Brain microvascular endothelial cell (primary cell): ENCODE measurements at places on chromosomes 6 and 20.
A peak's percentile ranks its signal among the peaks of the same experiment; 100 is the strongest.

- DNase-seq = no peak
Measured at GRCh38 chr6:1029141-1029540, 282.8 kb upstream of the FOXQ1 start.

GRCh38 chr6:163148451-163149278, 265.9 kb upstream of the QKI start:
- DNase-seq = no peak

DNA sequence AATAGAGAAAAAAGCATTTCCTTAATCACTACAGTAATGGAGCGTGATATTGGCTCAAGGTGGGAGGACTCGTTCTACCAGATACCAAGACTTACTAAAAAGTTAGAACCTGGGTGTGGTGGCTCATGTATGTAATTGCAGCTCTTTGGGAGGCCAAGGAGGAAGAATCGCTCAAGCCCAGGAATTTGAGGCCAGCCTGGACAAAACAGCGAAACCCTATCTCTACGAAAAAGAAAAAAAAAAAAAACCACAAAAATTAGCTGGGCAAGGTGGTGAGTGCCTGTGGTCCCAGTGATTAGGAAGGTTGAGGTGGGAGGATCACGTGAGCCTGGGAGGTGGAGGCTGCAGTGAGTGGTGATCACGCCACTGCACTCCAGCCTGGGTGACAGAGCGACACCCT, 24.0 kb upstream of the ATRN start:
- DNase-seq = no peak

GRCh38 chr6:93176070-93176469, 243.3 kb downstream of the EPHA7 start:
- DNase-seq = no peak

DNA sequence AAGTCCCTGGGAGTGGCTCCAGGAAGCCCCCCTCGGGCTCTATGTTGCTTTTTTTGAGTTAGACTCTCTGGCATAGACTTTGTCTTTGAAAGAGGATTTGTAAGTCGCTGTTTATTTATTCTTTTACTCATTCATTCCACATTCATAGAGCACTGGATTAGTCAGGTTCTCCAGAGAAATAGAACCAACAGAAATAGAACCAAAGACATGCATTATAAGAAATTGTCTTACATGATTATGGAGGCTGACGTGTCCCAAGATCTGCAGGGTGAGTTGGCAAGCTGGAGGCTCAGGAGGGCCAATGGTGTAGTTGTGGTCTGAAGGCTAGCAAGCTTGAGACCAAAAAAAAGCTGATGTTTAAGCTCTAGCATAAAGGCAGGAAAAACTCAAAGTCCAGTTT, 98.3 kb upstream of the CHD6 start:
- no peak for DNase-seq

DNA sequence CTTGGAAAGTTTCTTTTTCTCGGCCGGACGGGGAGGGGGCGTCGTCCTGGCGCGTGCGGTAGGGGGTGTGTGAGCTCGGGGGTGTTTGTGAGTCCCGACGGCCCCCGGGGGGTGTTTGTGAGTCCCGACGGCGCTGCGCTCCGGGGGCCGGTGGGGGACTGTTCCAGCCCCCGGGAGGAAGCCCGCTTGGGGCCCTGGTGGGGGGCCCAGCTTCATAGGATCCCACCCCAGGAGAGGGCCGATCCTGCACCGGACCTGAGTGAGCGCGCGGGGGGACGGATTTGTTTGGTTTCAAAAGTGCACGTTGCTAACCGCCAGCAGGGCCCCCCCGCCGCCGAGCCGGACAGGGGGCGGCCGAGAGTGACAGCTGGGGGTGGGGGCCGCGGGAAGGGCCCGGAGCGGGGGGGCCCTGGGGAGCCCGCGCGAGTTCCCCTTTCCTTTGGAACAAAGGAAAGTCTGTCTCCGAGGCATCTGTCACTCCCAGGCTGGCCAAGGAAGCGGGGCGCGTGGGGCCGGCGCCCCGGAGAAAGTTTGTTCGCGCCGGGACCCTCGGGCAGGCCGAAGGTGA, 485 bp downstream of the TGIF2 start:
- DNase-seq = no peak

DNA sequence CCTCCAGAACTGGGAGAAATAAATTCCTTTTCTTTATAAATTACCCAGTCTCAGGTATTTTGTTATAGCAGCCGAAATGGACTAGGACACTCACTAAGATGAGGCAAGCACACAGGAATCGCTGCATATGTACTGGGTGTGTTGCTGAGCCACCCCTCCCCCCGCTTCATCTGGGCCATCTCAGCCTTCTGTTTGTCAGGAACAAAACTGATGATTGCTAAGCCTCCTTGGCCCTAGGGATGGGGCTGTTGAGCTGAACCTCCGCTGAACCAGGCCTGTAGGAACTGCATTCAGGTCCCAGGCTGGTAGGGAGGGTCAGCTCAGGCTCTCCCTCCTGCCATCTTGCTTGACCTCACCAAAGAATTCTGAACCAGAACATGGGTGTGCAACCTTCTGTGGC, 108.6 kb downstream of the MAP3K7 start:
- DNase-seq = no peak

DNA sequence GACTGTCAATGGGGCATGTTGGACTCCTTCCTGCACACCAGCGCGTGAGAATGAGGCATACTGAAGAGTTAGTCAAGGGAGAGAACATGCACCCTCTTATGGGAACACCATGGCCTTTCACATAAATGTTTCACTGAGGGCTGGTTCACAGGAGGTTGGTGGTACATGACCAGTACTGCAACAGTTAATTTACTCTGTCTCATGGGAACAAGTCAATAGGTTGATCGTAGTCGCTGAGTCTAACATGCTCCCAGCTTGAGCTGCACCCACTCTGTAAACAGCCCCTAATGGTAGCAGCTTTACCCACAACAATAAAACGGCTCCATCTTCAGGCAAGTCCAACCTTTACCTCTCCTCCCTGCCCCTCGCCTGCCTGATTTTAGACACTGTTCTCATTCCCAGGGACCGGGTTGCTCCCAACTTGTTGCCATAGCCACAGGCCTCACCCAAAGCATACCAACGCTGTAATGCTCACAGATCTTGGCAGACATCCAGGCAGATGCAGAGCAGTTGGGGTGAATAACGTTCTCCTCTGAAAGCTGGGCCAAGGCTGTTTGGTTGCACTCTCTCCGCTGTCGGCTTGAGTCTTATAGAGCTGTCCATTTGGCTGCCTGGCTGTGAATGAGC, 111.3 kb downstream of the LY86 start:
- DNase-seq = peak; percentile 90

DNA sequence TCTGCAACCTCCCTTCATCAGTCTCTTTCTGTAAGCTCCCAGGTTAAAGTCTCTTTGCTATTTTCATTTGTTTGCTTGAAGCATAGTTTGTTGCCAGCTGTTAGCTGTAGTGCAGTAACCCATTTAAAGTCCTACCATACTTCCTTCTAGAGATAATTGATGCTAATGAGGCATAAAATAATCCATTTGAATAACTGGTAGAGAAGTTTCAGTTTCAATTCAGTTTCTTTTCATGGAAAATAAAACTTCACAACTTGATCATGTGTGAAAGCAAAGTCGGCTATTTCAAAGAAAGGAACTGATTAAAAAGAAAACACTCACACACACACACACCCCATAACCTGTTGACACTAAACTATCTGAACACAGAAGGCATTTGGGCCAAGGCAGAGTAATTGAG, 68.5 kb upstream of the TENT5A start:
- no peak for DNase-seq

DNA sequence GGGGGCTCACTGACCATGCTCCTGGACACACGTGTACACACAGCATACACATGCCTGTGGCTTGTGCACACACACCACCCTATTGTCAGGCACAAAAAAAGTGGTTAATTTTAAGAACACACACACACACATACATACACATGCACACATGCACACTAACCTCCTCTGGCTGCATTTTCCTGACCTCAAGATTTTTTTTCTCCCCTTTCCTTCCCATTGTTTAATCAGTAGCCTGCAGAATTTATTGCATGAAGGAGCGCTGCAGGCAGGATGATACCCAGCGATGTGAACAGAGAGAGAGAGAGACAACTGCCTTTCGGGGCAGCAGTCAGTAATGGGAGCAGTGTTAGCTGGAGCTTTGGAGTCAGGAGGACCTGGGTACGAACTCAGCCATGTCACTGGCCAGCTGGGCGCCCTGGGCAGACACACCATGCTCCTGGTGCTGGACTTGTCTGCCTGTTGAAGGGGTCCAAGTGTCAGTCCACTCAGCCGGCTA, 990 bp upstream of the TRAF3IP2 start:
- DNase-seq = no peak

DNA sequence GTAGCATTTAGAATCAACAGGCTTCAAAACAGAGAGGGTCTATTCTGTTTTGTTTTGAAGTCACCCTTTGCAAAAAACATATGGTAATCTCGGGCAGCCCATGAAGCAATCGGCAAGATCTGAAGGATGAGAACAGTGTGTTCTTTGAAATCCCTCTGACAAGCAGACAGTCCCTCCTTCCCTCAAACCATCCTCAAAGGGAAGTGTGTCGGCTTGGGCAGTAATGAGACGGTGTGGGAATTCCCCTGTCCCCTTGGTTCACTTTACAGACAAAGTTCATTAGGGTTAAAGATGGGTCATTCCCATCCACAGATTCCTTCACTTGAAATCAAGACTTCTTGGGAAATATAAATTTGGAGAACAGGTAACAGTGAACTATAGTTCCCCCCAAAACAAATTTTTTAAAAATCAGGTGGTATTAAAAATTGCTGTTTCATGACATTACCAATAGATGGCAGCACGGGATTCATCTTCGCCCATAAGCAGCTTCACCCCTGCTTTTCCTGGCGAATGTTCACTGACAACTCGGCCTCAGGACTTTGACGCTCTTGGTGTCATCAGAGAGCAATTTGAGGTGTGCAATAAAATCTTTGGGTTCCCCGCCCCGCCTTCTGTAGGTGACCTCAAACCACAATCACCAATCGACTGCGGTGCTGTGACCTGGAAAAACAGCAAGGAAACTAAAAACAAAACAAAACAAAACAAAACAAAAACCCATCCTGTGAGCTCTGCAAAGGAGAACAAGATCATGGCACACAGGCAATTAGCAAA, 159.3 kb upstream of the TNFAIP3 start:
- peak; percentile 63 for DNase-seq

DNA sequence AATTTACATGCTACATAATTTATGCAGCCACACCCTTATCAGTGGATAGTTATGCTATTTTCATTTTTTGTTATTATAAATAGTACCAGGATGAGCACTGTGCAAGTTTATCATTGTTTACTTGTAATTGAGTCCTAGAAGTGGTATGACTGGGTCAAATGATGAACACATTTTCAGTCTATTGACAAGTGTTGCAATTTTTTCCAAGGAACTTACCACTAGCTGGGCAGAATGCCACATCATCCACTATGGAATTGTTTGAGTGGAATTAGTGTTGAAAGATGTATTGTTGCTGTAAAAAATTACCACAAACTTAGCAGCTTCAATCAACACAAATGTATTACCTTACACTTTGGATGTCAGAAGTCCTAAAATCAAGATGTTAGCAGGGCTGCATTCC, 38.1 kb upstream of the OPN5 start:
- no peak for DNase-seq

DNA sequence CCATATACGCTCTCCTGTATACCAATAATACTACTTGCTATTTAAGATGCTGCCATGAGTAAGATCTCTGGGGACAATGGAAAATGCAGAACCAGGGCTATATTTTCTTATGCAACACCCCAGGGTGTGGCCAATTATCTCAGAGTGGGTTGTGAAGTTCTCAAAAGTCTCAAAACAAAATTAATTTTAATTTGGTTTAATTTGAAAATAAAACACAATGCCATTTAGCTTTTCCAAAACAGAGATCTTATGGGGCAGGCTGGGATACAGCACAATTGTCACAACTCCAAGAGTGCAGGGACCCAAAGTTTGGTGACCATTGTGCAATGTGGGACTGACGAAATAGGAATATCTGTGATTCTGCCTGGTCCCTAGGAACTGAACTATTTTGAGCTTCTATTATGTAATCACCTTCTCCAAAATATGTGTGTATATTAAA, 43.1 kb downstream of the MBOAT1 start:
- no peak for DNase-seq

- DNase-seq = no peak
Measured at GRCh38 chr6:129248946-129249345, 366.0 kb downstream of the LAMA2 start.

DNA sequence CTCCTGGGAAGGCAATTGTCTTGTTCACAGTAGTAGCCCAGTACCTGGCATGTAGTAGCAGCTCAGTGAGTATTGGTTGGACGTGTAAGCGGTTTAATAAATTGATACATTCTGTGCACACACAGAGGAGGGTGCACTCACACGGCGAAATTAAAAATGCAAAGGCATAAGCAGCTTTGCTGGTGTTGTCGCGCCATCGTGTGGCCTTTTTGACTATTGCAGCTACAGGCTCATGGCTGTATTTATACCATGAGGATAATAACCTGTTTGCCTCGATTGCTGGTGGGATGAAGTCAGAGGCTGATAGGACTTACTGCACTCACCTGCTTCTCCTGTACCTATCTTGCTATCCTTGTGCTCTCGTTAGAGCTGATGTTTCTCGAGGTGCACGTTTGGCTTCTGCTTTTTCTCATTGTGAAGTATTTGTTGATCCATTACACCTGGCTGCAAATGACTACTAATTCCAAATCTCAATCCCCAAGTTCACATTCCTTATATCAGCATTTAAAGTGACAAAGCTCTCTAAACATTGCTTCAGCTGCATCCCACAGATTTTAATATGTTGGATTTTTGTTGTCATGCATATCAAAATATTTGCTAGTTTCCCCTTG, 61.5 kb downstream of the TBXT start:
- peak; percentile 74 for DNase-seq

- no peak for DNase-seq
Measured at GRCh38 chr6:74177506-74177905, 481.5 kb downstream of the CD109 start.

DNA sequence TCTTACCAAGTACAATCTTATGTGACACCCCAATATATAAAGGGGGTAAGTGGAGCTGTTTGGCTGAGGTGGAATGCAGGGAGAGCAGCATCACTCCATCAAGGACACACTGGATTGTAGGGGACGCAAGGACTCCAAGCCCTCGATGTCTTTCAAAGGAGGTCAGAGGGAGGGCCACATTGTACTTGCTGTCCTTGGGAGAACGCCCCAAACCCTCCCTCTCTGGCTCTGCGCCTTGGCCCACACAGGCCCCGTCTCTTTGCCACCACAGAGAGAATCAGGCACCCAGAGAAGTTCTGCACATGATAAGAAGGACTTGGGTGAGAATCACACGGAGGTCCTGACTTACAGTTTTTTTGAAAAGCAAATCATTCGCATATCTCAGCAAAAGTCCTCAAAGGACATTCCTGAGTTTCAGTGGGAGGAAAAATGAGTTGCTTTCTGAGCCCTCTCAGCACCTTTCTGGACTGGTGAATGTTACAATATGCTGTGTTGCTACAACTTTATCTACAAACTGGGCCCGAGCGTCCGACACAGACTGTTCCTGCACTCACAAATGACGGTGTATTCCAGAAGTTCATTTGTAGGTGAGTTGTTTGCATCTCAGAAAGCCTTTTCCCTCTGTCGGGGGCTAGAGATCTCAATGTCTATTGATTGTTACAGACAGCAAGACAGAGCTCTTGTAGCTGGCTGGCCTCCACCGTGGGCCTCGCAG, 92.5 kb upstream of the AKAP12 start:
- DNase-seq = no peak
